GM23338 (cell line): ENCODE measurements at places on chromosomes 1 and 21.

- DNase-seq: peak; percentile 77
These were observed 15.3 kb downstream of the CLCC1 start for GRCh38 chr1:108947871-108948525.

GRCh38 chr1:224358237-224358636 is 1.6 kb downstream of the CNIH4 start:
- no peak for DNase-seq

GRCh38 chr21:38766987-38767722 is 38.6 kb upstream of the ETS2 start:
- no peak for DNase-seq

DNA sequence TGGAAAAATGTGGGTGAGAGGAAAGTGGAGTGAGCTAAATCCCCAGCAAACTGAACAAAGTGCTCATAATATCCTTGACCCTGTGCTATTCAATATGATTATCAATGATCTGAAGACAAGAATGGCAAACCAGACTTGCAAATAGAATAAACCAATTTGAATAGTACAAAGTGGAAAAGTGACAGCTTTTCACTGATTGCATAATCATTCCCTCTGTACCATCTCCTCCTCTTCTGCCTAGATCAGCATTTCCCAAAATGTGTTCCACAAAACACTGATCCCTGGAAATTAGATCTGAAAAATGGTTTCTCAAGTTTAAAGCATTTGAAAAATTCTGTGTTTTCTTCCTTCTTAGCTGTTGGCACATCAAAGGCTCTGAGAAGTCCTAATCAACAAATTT is 8.1 kb downstream of the MTF1 start:
- DNase-seq: no peak

DNA sequence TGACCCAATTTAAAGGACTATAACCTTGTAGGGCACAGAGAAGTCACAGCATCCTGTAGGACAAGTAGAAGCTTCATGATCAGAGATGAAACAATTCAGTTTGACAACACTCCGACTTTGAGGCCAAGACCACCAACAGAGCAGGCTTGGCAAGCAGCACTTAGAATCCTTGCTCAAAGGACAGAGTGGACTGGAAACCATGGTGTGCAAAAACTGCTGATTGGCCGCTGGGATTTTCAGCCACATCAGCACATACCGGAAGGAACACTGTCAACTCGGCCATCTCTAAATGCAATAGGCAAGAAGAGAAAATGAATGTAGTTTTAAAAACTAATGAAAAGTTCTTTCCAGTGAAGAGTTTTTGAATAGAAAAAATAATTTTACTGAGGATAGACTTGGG is 92.0 kb upstream of the PRMT6 start:
- no peak for DNase-seq

GRCh38 chr21:36643374-36644250 is 55.3 kb upstream of the SIM2 start:
- DNase-seq: no peak

DNA sequence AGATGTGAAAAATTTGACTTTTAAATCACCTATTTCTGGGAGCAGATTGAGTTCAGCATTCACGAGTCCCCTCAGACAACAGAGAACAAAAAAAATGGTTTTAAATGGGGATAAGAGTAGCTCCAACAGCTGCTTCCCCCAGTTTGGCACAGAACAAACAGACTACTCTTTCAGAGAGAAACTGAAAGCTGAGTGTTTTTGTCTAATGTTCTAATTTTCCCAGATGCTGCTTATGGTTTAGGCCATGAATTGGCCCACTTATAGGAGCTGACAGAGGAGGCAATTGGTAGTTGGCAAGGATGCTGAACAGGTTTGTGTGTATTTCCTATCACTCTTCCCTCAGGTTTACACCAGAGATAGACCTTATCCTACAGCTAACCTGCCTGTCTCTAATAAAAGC is 1637.4 kb upstream of the PRMT6 start:
- DNase-seq: no peak

DNA sequence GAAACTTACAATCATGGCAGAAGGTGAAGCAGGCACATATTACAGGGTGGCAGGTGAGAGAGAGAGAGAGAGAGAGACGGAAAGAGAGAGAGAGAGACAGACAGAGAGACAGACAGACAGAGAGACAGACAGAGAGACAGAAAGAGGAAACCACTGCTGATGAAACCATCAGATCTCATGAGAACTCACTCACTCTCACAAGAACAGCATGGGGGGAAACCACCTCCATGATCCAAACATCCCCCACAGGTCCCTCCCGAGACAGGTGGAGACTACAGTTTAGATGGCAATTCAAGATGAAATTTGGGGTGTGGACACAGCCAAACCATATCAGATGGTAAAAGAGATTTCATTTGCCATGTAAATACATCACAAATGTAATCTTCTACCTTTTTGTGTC is 708.1 kb downstream of the MRPL39 start:
- DNase-seq: no peak

DNA sequence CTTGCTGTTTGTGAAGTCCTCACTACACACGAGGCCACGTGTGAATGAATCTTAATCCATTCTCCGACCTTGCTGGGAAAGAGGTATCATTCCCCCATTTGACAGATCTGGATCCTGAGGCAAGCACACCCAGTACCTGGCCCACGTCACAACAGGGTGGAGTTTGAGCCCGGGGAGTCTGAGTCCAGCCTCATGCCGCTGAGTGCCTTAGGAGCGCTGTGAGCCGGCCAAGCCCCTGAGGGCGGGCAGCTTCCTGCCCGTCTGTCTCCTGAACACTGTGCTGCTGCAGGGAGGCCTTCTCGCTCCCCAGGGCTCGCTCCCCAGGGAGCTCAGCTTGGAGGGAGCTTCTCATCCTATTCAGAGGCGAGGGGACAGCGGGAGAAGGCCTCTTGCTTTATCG is 29.7 kb downstream of the SLC45A1 start:
- no peak for DNase-seq

- DNase-seq: peak; percentile 94
These were observed 285.3 kb downstream of the CAMTA1 start for GRCh38 chr1:7070389-7071029.

- no peak for DNase-seq
These were observed 157.1 kb upstream of the SYT6 start for GRCh38 chr1:114310695-114311271.

- no peak for DNase-seq
These were observed 79.3 kb downstream of the USP25 start for GRCh38 chr21:15809065-15809464.

GRCh38 chr1:177748080-177748801 is 221.6 kb downstream of the SEC16B start:
- DNase-seq: no peak

DNA sequence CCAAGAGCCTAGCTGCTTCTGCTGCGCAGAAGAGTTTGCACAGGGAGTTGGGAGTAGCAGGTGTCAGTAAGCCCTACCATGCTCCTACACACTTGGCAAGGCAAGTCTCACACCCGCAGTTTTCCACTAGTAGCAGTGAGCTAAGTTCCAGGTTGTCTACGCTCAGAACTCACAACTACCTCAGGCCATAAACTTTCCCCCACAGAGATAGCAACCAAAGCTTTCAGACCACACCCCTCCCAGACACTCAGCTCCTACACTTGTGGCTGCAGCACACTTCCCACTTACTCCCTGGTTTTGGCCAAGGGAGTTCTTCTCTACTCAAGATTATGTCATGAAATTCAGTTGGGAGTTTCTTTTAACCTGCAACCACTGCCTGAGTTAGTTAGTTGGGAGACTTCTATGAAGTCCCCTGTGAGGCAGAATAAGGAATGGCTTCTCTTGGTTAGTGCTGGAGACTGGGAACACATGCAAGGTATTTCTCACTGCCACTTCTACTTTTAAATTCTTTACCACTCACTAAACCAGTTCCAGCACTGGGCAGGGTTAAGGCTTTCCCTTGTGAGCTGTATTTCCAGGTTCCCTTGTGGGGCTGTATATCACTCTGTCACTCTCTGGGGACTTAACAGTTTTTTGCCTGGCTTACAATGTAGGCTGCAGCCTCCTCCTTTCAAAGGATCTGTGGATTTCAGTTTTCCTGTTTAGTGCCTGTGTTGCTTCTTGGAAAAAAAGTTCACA is 18.3 kb upstream of the MAB21L3 start:
- DNase-seq: no peak

DNA sequence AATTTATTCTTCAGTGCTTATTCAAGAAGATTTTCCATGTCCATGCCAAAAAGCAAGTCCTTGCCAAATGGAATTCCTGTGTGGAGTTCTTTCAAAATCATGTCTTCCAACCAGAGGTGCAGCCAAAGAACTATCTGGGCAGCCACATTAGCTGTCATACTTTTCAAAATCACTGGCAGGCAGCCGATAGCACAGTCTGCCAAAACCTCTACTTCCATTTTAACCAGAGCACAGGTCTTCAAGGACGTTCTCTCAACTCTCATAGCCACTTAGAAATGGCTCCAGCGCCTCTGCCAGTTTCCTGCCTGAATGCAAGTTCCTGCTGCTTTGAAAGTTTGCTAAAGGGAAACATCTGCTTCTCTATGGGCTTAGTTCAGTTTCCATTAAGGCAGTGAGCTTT is 975.7 kb upstream of the ADGRL4 start:
- DNase-seq: no peak

DNA sequence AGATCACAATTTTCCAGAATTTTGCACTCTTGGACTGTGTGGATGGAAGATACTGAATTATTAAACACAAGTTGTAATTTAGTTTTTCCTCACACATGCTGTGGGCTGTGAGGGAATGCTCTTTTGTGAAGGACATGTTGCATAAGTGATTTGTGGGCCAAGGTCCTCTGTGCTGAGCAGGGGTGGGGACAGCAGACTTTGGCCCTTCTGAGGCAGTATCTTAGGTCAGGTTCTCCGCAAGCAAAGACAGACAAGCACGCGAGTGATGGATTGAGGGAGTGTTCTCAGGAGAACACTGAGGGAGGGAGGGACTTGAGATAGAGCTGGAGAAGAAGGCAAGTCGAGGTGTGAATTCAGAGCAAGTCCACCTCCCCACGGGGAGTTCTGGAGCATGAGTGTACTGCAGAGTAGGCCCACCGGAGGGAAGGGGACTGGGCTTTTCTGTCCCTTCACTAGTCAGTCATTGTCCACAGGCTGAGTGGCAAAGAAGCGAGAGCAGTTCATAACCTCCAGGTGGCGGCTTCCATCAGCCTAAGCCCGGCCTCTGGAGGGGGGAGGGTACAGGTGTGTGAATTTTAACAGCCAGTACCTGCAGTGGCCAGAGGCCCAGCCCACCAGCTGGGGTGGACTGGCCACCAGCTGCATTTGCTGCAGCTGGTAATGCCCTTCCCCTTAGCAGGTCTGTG is 19.1 kb upstream of the CD101 start:
- peak; percentile 55 for DNase-seq

DNA sequence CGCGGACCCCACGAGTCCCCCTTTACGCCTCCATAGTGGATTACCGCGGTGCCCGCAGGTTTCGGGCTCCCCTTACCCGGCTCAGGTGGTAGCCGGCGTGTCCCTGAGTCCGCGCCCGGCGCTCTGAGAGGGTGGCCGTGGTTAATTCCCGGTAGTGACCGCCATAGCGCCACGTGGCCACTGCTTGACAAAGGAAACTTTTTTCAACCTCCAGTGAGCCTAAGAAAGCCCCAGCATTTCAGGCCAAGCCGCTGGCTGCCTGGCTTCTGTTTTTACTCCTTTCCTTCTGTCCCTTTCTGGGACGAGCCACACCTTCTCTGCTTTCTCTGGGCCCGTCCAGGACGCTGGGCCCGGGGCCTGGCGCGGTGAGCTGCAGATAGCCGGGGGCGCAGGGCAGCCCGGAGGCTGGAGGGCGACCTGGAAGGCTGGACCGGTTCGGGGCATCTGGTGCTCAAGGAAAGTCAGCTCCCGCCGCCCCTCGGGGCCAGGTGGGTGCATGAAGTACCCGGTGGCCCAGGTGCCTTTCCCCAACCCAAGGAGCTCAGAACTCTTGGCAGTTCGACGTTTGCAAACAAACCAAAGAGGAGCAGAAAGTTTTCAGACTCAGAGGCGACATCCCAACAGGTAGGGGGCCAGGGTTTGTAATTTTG is 540 bp upstream of the C1orf198 start:
- peak; percentile 84 for DNase-seq
